NCI-H2081 (cell line): ENCODE measurements at places on chromosomes 16 and 17.
A peak's percentile ranks its signal among the peaks of the same experiment; 100 is the strongest.

DNA sequence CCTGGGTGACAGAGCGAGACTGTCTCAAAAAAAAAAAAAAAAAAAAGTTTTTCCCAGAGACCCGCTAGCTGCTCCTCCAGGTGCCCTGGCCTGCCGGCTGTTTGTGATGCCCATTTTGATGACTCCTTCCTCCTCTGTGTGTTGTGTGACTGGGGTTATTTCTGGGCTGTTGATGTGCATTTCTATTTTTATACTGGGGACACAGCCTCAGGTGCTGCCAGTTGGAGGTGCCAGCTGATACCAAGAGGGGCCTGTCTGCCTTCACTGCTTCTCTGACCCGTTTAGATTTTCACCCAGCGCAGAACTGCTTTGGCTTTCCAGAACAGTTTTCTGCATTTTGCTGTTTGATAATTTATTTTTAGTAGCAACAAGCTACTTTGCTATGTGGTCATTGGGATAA, 6.7 kb downstream of the PLA2G15 start:
- no peak for DNase-seq

GRCh38 chr17:76599694-76600460, 14.2 kb upstream of the ST6GALNAC2 start:
- no peak for DNase-seq

DNA sequence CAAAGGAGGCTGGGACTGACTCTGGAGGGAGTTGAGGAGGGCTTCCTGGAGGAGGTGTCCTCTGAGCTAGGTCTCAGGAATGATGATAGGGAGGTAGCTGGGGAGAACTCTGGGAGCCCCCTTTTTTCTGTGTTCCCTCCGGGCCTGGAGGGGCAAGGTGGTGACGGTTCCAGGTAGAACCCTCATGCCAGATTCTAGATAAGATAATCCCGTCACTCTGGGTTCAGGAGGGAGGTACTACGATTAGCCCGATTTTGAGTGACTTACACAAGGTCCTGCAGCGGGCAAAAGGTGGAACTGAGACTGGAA, 18.7 kb upstream of the ADGRG3 start:
- no peak for DNase-seq

DNA sequence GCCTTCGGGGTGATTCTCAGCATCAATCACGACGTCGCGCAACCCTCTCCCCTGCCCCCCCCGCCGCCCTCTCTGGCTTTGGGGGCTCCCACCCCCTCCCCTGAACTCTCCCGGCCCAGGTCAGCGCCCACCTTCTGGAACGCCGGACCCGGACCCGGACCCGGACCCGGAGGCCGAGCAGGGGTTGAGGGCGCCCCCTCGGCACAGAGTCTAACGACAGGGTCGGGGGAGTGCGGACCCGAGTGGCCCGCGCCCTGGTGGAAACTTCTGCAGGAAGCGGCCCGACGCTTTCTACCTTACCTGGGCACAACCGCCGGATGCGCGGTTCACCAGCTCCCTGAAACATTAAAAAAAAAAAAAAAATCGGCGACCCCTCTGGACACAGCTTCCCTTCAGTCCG, 16.2 kb downstream of the SALL1 start:
- no peak for DNase-seq

DNA sequence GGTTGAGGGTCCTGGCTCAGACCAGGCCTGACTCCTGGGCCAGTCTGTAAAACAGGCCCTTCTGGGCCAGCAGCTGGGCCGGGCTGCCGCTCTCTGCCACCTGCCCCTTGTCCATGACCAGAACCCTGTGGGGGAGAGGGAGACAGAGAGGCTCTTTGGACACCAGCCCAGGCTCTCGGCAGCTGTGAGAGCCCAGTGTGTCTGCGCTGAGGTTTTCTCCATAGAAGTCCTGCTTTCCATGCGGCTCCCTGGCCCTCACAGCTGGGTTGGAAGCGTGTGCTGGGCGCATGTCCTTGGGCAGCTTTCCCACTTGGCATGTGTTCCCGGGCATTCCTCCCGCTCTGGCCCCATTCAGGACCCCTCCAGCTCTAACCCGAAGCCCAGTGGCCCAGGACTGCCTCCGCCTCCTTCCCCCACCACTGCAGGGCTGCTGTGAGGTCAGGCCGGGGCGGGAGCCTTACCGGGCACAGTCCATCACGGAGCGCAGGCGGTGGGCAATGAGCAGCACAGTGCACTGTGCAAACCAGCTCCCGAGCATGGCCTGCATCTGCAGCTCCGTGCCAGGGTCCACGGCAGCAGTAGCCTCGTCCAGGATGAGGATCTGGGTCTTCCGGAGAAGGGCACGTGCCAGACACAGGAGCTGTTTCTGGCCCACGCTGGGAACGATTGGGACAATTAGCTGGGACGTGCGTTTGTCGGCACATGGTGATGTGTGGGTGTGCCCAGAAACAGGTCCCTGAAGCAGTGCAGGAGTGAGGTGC, 73.0 kb downstream of the ABCC6 start:
- DNase-seq, result peak; percentile 65

DNA sequence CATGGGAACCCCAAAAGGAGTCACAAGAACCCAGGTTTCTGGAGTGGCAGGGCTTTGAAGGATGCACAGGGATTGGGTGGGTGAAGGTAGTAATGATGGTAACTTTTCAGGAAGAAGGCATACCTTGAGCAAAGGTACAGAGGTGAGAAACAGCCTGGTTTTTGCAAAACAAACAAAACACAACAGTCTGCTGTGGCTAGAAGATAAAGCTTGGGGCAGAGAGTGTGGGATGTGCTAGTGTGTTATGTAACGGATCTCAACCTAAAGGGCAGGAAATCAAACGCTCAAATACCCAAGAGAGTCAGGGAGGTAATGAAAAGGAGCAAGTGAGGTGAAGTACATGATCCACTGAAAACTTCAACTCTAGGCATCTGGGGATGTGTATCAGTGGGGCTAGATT, 4.6 kb downstream of the PTGES3L start:
- DNase-seq, result no peak

DNA sequence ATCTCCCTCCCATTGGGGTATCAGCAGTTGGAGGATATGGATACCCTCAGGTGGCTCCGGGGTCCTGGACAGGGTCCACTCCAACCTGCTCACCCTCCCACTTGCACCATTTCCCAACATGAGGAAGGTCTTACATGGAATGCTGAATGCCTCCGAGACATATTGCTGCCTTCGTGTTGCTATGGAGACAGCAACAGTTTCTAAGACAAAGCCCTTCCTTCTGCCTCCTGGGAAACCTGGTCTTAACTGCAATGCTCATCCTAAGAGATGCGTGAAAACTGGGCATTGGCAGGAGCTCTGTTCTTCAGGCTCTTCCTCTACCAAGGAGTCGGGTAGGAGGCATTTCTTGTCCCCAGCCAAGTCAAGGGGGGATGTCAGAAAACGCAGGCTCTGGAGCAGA, 45.2 kb downstream of the ST3GAL2 start:
- DNase-seq, result no peak

- DNase-seq, result no peak
Observed at GRCh38 chr17:75561927-75562603, 25.5 kb upstream of the MYO15B start.

DNA sequence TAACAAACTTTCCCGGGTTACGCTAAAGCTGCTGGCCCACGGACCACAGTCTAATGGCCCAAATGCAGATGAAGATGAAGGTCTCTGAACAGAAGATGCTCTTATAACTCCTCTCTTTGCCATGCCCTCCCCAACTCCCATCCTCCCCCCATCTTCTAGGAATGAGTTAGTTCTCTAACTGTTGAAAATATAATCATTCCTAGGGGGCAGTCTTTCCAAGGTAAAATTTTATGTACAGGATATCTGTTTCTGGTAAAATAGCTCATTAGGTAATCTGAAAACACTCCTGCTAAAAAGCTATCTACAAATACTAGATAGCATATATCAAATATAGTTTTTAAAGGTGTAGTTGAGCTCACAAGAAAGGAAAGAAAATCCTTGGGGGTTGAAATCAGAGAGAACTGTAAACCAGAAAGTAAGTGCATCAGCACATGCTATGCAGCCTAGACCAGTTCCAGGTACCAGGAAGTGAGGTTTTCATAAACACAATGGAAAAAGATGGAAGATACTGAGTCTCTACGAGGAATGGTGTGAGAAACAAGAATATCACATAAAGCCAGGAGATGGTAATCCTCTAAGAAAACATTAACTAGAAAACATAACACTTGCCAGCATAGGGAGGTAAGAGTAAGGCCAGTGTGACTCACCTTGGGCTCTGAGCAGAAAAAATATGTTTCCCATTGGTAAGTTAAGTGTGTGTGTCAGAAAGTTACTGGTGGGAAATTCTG, 38.1 kb downstream of the CMC2 start:
- DNase-seq, result no peak

DNA sequence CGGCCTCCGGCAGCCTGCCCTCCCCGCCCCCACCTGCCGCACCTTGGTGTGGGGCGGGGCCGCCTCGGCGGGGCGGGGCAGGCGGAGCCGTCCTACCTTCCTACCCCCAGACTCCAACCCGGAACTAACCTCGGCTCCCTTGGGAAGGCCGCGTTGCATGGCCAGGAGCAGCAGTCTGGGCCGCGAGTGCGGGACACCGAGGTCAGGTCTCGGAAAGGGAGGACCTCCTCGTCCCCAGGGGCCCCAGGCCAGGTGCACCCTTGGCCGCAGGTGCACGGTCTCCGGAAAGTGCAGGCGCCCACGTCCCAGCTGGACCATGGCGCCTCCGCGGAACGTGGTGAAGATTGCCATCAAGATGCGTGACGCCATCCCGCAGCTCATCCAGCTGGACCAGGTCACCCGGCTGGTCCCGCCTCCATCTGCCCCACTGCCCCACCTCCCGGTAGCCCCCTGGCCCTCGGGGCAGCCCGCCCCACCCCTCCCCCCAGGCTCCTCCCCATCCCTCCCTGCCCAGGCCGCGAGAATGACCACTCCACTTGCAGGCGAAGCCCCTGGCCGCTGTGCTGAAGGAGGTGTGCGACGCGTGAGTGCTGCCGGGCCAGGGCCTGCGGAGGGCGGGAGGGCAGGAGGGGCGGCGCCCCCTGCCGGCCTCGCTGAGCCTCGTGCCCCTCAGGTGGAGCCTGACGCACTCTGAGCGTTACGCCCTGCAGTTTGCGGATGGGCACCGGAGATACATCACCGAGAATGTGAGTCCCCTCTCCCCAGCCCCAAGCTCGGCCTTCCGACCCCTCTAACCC, at the start of gene ELMO3:
Gene ELMO3 (plus strand): TSS at position 121 of the 797 bp plus-strand sequence. CDS start 196 bp downstream, at position 317.
- peak; percentile 47 for DNase-seq

DNA sequence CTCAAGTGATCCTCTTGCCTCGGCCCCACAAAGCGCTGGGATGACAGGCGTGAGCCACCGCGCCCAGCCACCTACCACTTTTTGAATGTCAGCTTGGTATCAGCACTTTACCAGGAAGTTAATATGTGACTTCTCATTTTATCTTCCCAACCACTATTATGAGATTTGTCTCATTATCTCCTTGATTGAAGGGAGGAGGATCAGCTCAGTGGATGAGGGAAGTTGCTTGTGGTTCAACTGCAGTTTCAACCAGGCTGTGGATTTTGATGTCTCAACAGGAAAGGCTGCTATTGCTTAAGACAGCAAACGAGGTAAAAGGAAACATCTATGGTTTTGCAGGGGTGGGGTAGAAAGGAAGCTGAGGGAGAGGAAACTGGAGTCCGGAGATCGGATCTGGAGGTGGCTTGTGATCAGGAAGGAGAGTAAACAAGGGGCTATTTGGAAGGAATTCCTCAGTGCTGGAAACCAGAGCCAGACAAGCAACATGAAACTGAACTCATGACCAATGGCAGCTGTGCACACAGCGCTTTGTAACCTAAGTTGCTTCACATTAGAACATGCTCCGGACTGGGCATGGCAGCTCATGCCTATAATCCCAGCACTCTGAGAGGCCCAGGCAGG, 180.5 kb downstream of the VPS53 start:
- no peak for DNase-seq

- peak; percentile 94 for DNase-seq
Observed at GRCh38 chr16:19804538-19805323, 79.9 kb downstream of the GPRC5B start.

GRCh38 chr17:63435681-63436522, 10.2 kb downstream of the CYB561 start:
- DNase-seq, result peak; percentile 21

DNA sequence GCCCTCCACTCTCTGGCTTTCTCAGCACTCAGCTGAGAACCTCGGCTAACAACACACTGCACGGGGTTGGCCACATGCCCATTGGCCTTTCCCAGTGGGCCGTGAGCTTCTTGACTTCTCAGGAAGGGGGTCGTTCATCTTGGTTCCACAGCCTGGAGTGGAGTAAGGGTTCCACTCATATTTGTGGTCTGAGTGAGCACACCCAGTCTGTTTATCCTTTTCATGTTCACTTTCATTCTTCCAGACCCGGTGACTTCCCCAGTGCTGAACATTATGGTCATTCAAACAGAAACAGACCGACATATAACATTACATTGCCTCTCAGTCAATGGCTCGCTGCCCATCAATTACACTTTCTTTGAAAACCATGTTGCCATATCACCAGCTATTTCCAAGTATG, 8.2 kb downstream of the MILR1 start:
- DNase-seq, result no peak

GRCh38 chr16:89709716-89710432, 8.4 kb upstream of the SPATA2L start:
- no peak for DNase-seq

DNA sequence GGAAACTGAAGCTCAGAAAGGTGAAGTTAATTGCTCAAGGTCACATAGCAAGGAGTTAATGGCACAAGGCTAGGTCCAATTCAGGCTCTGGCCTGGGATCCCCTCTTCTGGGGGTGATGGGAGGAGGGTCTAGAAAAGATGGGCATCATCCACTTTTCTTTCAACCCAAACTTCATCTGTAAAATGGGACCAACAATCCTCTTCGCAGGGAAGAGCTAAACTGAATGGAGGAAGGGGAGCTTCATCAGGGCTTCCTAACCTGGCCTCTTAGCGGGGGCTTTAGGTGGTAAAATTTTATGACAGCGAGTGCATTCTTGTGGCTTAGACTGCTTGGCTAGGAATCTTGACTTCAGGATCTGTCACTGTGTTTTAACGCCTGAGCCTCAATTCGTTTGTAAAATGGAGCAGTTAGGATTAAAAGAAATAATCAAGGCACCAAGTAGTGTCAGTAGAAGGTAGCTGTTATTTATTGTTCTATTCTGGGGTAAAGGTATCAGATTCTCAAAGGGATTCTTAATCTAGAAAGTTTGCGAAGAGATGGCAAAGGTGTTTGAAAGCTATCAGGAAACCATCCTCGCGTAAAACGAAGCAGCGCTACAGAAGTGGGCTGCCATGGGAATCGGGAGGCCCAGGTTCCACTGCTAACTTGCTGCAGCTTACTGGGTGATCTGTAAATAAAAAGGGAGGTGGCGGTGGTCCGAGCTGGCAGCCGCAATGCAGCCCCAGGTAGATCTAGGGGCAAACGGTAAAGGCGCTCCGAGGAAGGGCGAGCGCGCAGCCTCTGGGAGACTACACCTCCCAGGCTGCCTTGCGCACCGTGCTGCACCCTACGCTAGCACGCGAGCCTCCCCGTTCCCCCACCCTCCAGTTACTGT, 1.5 kb upstream of the SRCAP start:
- no peak for DNase-seq
